Activated T-helper 2 cell treated with anti-CD3 and anti-CD28 coated beads, Interferon-gamma antibody, Interleukin-2, Interleukin-4, amounts not matched to agents 10 μg/mL and 5 μg/mL and 100 μg/mL, durations not matched to agents 14 hours and 24 hours and 36 hours (primary cell): ENCODE measurements at places on chromosomes 3 and 15. TPM values are rescaled to one million over a fixed set of nuclear protein-coding genes. Genes with fewer than 3 reads are reported as not detected.

The LRRC2 gene
- total RNA-seq: 0.09 TPM in 1 of 2 replicates, not detected in the other

The PFN2 gene
- total RNA-seq: 0.78 and 0.85 TPM in 2 replicates

The CEP19 gene
- total RNA-seq: 3.7 and 4.5 TPM in 2 replicates

The ACKR2 gene
- total RNA-seq: 0.44 and 1.0 TPM in 2 replicates

The RASL12 gene
- total RNA-seq: not detected in 2 replicates

The HDGFL3 gene
- total RNA-seq: 19.1 TPM in 2 replicates

- H3K27me3 ChIP-seq: peaks cover 1% of the 10 kb centered on the region
- H3K4me3 ChIP-seq: no peak overlapping the region
- no peaks in the 10 kb centered on the region for H3K36me3 ChIP-seq
- no peak for DNase-seq
- H3K4me1 ChIP-seq: no peaks in the 10 kb centered on the region
Observed at GRCh38 chr3:194281766-194282165, 69.4 kb downstream of the CPN2 start.

GRCh38 chr3:82355228-82355627, 593.8 kb upstream of the GBE1 start:
- no peaks in the 10 kb centered on the region for H3K4me1 ChIP-seq
- H3K27me3 ChIP-seq: no peaks in the 10 kb centered on the region
- no peak overlapping the region for H3K4me3 ChIP-seq
- DNase-seq: no peak

GRCh38 chr15:61584410-61584809, 355.3 kb upstream of the RORA start:
- H3K4me1 ChIP-seq: no peaks in the 10 kb centered on the region
- H3K4me3 ChIP-seq: no peak overlapping the region
- H3K27me3 ChIP-seq: no peaks in the 10 kb centered on the region

DNA sequence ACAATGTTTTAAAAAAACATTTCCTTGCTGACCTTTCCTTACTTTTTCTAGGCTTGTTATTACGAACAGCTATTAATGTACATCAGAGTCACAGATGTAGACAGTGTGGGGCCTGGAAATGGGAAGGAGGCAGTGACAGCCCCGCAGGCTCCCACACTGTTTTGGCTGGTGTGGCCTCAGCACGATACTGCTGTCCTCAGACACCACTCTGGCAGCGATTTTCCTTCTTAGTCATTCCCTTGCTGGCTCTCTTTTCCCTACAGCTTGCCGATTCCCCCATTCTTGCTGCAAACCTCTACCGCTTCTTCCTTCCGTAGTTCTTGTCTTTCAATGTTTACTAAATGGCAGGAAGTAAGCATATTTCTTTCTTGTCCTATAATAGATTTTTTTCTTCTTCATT, 113.1 kb downstream of the ABI3BP start:
- H3K4me1 ChIP-seq: no peaks in the 10 kb centered on the region
- H3K27me3 ChIP-seq: peaks cover 13% of the 10 kb centered on the region
- H3K4me3 ChIP-seq: no peak overlapping the region
- no peaks in the 10 kb centered on the region for H3K36me3 ChIP-seq

DNA sequence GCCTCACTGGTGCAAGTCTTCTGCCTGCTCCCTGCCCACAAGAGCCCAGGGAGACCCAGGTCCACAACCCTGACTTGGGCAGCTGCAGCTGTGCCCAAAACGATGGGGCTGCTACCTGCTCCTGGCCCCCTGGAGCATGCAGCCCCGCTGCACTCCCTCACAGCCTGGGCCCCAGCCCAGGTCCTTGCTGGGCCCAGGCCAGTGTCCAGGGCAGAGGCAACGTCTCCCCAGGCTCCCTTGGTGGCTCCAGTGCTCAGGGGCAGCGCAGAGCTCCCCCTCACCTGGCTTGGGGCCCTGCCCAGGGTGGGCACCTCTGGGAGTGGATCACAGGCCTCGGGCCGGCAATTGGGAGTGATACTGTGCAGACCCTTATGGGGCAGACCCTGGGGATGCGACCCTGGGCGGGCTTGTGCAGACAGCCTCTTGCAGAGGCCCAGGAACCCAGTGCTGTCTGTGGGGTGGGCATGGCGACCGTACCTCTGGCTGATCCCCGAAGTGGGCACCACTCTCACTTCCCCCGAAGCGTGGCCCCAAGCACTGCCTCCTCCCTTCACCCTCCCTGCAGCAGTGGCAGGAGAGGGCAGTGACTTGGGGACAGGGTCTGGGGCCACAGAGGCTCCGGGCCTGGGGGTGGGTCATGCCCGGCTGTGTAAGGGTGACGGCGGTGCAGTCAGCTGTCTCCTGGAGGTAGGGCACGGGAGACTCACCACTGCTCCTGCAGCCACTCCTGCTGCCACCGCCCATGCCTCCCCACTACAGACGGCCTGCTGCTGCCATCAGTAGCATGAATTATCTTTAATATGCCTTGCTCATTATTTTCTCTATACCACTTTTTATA, 255.9 kb downstream of the DOCK3 start:
- DNase-seq: no peak
- H3K4me1 ChIP-seq: peaks cover 5% of the 10 kb centered on the region
- H3K4me3 ChIP-seq: no peak overlapping the region
- no peak overlapping the region for H3K27ac ChIP-seq

DNA sequence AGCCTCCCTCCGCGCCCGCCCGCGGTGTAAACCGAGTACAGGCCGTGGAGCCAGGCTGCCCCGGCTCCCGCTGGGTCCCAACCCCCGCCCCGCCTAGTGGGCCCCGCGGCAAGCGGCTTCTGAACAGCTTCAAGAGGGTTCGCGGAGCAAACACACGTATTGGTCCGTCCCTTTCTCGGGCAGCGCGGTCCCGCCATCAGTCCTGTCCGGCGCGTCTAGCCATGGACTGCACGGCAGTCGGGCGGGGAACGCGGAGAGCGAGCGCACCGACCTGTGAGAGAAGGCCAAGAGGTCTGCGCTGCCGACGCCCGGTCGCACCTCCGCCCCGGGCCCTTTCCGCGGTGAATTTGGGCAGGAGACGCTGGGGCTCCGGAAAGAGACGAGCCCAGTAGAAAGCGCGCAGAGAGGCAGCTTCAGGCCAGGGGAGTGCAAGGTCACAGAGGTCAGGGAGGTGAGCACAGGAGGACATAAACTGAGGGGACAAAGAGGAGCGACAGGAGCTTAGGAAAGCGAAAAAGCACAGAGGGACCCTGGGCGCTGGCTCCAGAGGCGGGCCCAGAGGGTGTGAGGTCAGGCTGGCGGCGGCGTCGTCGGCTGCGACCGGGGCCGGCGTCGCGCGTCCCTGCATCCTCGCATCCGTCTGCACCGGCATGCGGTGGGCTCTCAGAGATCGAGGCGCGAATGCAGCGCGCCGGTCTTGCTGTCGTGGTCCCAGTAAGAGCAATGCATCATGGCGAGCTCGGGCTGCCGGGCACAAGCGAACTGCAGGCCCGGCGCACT, 1.8 kb downstream of the FOXL2 start:
- H3K4me1 ChIP-seq: peaks cover 13% of the 10 kb centered on the region
- peak overlapping the region; percentile 39 for H3K27ac ChIP-seq
- DNase-seq: no peak
- peaks cover 77% of the 10 kb centered on the region for H3K27me3 ChIP-seq
- H3K4me3 ChIP-seq: peak overlapping the region; percentile 72

DNA sequence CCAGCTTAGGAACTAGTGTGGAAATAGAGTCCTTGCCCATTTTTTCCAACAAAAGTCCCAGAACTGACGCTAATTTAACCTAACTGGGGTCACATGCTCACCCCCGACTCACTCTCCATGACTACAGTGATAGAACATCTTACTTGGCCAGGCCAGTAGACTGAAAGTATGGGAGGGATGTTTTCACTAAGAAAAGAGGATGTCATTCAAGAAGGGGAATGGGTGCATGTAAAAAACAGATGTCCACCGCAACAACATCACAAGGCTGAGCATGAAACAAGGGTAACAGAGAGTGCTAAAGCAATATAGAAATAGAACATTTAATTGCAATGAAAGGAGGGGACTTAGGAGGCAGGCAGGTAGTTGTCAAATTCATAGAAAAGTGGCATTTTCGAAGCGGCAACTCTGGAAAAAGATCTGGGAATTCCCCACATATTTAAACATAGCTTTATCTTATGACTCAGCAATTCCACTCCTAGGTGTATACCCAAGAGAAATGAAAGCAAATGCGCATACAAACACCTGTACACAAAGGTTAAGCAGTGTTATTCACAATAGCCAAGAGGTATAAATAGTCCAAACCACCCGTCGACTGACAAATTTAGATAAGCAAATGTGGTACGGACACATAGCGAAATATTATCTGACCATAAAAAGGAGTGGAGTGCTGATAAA, 41.1 kb upstream of the UBE2E2 start:
- no peaks in the 10 kb centered on the region for H3K27me3 ChIP-seq
- no peaks in the 10 kb centered on the region for H3K36me3 ChIP-seq
- no peak overlapping the region for H3K4me3 ChIP-seq
- H3K27ac ChIP-seq: no peak overlapping the region
- no peak for DNase-seq

DNA sequence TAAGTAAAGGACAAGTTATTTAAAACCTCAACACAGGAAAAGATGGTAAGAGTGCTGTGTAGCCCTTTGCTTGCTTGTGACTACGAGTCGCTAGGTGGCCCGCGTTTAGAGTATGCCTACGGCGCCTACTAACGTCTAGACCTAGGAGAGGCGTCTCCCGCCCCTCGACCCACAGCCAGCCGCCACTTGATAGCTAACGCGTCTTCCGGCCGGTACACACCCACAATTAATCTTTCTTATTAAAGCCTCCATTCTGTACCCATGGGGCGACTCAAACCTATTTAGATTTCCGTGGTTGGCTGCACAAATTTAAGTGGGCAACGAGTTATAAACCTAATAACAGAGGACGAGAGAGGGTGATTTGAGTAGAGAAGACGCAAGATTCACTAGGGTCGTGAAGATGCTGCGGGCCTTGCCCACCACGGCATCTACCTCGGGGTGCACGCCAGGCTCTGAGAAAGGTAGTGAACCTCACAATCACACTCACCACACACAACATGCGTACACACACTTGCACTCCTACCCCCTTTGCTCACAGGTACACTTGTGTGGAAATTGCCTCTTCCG, 12.0 kb downstream of the SOX2 start:
- no peak for DNase-seq
- peak overlapping the region; percentile 40 for H3K27ac ChIP-seq
- peaks cover 88% of the 10 kb centered on the region for H3K27me3 ChIP-seq
- H3K4me1 ChIP-seq: peaks cover 6% of the 10 kb centered on the region

GRCh38 chr3:61439122-61439458, 122.3 kb upstream of the PTPRG start:
- no peaks in the 10 kb centered on the region for H3K36me3 ChIP-seq
- H3K4me1 ChIP-seq: no peaks in the 10 kb centered on the region
- peaks cover 6% of the 10 kb centered on the region for H3K27me3 ChIP-seq
- no peak overlapping the region for H3K27ac ChIP-seq
- no peak for DNase-seq

- H3K4me3 ChIP-seq: peak within 1 kb of the TSS; percentile 70
- peaks cover 7% of the 10 kb centered on the region for H3K4me1 ChIP-seq
- H3K36me3 ChIP-seq: no peaks in the 10 kb centered on the region
- no peak within 1 kb of the TSS for H3K27ac ChIP-seq
- no peak for DNase-seq
Observed at GRCh38 chr3:39809181-39809994, at the start of gene MYRIP. Gene MYRIP, plus strand, starts transcription at chr3:39809609. Its CDS starts 91,208 bp downstream, at chr3:39900817.

DNA sequence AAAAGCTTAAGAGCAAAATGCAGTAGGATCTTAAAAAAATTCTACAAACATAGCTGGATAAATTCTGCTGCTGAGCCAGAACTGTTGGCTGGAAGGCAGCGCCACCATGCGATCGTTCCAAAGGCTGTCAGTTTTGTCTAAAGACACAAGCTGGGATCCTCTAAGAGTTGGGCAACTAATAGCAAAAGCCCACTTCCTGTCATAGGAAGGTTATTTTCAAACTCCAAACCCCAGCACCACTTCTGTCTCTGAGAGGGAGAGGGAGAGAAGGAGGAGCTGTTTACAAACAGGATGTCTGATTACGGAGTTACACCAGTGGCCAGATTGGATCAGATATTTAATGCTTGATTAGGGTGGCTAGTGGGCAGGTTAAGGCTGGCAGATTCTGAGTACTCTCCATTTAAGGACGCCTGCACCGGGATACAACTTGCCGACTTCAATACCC, 44.0 kb downstream of the EIF4E3 start:
- H3K27ac ChIP-seq: no peak overlapping the region
- no peaks in the 10 kb centered on the region for H3K27me3 ChIP-seq
- H3K4me1 ChIP-seq: peaks cover 13% of the 10 kb centered on the region
- DNase-seq: no peak

GRCh38 chr3:183817639-183818038, 7.7 kb downstream of the MAP6D1 start:
- no peak overlapping the region for H3K4me3 ChIP-seq
- peaks cover 8% of the 10 kb centered on the region for H3K36me3 ChIP-seq
- peaks cover 3% of the 10 kb centered on the region for H3K27me3 ChIP-seq
- no peak for DNase-seq
- no peak overlapping the region for H3K27ac ChIP-seq
- peaks cover 7% of the 10 kb centered on the region for H3K4me1 ChIP-seq

GRCh38 chr3:188396900-188397299, 242.9 kb downstream of the LPP start:
- H3K36me3 ChIP-seq: peaks cover 6% of the 10 kb centered on the region
- H3K27ac ChIP-seq: no peak overlapping the region
- H3K4me1 ChIP-seq: peaks cover 46% of the 10 kb centered on the region
- no peak overlapping the region for H3K4me3 ChIP-seq
- no peaks in the 10 kb centered on the region for H3K27me3 ChIP-seq

- no peaks in the 10 kb centered on the region for H3K27me3 ChIP-seq
- H3K27ac ChIP-seq: no peak overlapping the region
- no peak overlapping the region for H3K4me3 ChIP-seq
- no peak for DNase-seq
Observed at GRCh38 chr3:55816794-55817576, 329.9 kb upstream of the WNT5A start.

DNA sequence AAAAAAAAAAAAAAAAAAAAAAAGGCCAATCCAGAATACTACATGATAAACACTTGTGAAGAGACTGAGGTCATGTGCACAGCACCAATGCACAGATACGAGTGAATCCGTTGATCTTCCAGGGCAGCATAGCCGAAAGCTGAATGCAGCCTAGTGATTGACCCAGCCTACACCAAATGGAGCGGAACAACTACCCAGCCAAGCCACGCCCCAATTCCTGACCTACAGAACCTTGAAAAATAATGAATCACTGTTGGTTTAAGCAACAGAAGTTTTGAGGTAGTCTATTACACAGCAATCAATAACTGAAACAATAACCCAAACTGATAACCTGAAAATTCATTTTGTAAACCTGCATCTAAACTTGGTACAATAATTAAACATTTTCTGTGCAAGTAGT, 361.0 kb downstream of the FHIT start:
- H3K36me3 ChIP-seq: no peaks in the 10 kb centered on the region
- no peak for DNase-seq
- no peak overlapping the region for H3K27ac ChIP-seq
- no peaks in the 10 kb centered on the region for H3K4me1 ChIP-seq
- H3K4me3 ChIP-seq: no peak overlapping the region

- H3K27me3 ChIP-seq: no peaks in the 10 kb centered on the region
- peaks cover 43% of the 10 kb centered on the region for H3K36me3 ChIP-seq
- H3K4me3 ChIP-seq: peak within 1 kb of the TSS; percentile 98
- H3K27ac ChIP-seq: peak within 1 kb of the TSS; percentile 98
- H3K4me1 ChIP-seq: peaks cover 29% of the 10 kb centered on the region
Observed at GRCh38 chr15:42207674-42208579, at the start of gene VPS39. Gene VPS39, minus strand, starts transcription at chr15:42208304. Its CDS starts 151 bp downstream, at chr15:42208153.
